Ecto neural progenitor cell (in vitro differentiated cells): ENCODE measurements at places on chromosomes 2 and 18.
A peak's percentile ranks its signal among the peaks of the same experiment; 100 is the strongest.

DNA sequence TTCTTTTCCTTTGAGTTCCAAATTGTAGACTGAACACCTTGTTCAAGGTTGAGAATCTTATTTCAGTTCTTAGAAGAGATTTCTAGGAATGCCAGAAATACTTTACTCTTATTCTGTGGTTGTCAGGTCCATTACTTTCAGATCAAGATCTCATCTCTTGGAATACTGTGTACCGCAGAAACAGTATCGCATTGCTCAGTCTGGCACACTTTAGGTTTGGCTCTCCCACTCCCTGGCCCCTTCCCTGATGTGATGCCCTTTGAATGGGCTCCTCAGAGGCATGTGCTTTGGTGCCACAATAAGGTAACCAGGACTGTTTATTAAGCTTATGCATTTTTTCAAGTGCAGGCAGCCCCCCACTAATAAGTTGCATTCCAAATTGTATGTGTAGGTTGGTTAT, 244.7 kb upstream of the FOSL2 start:
- no peak for DNase-seq

- no peak for DNase-seq
These were observed 61.2 kb downstream of the MAP4K3 start for GRCh38 chr2:39375917-39376316.

DNA sequence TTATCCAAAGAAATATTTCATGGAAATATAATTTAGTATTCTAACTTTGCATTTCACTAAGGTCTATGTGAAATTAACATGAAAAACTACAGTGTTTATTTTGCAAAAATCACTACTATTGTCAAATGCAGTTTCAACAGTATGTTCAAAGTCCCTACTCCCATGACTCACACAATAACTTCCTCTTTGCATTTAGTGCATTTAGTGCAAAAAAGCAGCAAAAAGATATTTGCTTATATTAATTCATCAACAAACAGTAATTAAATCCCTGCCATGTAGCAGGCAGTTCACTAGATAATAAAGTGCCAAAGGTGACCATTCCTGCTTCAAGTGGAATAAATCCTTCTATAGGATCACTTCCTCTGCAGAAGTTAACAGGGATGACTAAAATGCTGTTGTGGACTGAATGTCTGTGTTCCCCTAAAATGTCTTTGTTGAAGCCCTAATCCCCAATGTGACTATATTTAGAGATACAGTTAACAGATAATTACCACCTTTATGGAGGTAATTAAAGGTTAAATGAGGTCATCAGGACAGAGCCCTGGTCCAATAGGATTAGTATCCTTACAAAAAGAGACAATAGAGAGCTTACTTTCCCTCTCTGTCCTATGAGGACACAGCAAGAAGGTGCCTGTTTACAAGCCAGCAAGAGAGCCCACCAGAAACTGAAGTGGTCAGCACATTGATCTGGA, 61.7 kb downstream of the STK39 start:
- DNase-seq, result no peak

GRCh38 chr2:167381349-167381748, 493.1 kb downstream of the XIRP2 start:
- DNase-seq, result no peak

DNA sequence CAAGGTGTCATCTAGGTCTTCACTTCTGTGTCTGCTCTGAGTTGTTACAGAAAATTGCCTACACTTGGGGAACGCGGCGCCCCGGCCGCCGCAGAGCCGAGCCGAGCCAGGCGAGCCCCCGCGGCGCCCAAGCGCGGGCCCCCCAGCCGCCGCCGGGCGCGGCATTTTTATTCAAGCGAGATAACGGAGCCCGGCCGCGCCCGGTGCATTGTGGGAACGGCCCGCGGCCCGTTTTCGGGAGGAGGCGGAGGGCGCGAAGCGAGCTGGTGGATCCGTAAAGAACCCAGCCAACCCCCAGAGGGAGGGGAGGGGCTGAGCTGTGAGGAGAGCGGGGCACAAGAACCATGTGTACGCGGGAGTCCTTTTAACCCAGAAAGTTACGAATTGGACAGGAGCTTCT, 191.8 kb downstream of the FTCDNL1 start:
- DNase-seq, result peak; percentile 85

GRCh38 chr2:8481463-8482009, 200.3 kb upstream of the ID2 start:
- no peak for DNase-seq

DNA sequence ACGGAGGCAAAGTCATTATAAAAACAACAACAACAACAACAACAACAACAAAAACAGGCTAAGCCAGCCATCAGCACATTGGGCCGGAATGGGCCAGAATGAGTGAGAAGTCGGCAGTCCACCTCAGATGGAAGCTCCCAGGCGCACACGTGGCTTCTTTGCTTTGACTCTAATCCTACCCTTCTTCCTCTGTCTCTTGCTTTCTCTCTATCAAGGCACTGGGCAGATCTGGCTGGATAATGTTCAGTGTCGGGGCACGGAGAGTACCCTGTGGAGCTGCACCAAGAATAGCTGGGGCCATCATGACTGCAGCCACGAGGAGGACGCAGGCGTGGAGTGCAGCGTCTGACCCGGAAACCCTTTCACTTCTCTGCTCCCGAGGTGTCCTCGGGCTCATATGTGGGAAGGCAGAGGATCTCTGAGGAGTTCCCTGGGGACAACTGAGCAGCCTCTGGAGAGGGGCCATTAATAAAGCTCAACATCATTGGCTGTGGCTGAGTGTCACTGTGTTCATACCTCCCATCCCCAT, 52.2 kb downstream of the MARCO start:
- no peak for DNase-seq

DNA sequence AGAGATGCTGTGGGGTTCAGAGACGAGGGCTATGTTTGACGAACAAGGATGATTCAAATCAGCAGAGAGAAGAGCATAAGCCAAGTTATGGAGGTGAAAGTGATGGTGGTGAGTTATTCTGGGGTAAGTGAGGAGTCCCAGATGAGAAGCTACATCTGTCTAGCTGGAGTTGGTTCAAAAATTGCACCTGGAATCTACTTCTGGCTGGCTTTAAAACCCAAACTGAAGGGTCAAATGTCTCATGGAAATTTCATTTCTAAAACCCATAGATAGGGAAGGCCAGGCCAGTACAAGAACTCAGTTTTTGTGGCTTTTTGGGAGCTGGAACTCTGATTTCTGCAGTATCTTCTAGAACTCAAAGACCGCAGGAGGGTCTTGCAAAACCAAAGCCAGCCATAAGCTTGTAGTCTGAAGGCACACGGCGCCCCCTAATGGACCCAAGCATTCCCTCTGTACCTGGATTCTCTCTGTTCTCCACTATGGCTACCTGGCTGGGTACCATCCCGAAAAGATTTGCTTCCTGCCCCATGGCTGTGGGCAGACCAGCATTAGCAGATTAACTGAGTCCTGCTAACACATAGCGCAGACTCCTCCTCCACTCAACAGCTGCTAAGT, 229.1 kb upstream of the SLC14A2 start:
- peak; percentile 59 for DNase-seq

GRCh38 chr2:43043553-43043870, 182.9 kb downstream of the ZFP36L2 start:
- DNase-seq, result no peak

DNA sequence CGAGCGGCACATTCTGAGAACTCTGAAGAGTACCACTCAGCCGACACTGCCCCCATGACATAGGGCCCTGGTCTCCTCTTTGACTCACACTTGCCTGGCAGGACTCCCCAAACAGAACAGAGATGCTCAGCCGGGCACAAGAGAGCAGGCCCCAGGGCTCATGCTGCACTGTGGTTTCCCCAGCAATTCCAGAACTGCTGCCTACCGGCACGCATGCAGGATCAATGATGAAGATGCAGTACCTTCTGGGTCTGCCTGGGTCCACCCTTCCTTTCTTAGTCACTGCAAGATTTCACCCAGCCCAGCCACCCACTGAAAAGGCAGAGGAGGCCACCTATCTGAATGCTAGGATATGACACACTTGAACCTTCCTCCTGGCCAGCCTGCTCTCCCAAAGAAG, 49.4 kb downstream of the BCL11A start:
- no peak for DNase-seq

- no peak for DNase-seq
These were observed 346.1 kb downstream of the RND3 start for GRCh38 chr2:150141226-150142001.

DNA sequence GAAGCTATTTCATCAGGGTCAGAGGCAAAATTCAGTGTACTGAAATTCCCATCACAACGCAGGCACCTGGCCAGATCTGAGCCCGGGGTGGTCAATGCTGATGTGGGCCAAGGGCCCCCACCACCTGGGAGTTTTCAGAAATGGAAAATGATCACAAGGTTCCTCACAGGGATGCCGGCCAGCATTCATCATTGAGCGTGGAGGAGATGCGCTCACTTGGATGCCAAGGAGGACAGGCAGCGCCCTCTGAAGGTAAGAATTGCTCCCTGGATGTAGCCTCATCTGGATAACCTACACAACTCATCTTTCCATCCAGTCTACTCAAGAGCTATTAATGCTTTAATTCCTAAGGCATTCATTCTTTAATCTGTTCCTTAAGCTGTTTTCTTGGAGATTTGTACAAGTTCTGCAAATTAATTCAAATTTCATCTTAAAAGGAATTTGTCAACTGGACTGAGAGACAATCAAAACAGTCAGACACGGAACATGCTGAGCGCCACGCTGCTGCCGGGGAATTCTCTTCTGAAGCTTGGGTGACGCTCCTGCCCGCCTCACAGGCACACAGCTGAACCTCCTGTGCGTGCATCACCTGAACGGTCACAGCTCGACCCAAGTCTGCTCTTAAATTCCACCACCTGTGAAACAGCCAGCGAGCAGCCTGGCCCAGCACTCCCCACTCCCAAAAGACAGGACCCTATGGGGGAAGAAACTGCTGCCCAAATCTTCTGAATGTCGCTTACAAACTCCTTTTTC, 206.7 kb downstream of the HDAC4 start:
- peak; percentile 33 for DNase-seq

- DNase-seq, result no peak
These were observed 104.7 kb downstream of the TSN start for GRCh38 chr2:121860033-121860757.

- DNase-seq, result no peak
These were observed 7.3 kb downstream of the IRS1 start for GRCh38 chr2:226792155-226792881.

DNA sequence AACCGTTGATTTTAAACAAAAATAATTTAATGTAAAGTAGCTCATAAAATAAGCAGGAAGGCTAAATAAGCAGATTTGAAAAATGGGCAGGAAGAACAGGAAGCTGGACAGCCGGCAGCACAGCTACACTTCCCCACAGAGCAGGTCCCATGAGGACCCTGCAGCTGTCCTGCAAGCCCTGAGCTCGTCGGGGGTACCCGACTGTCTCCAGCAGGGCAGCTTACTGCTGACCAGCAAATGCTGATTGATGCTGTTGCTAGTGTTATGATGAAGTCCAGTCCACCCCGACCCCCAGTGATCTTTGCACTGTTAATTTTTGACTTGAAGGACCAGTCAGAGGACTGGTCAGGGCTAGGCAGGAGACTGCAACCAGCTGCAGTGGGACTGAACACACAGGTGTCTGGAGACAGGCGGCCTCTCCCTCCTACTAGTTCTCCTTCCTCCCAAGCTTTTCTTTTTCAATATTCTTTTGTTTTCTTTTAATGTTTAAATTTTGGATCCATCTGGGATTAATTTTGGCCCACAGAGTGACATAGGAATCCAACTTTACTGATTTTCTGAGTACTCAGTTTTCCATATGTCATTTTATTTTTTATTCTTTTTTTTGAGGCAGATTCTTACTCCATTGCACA, 27.7 kb downstream of the POLE4 start:
- DNase-seq, result no peak

- no peak for DNase-seq
These were observed 48.0 kb downstream of the COA5 start for GRCh38 chr2:98560256-98560771.
